ENCODE measurements at places on chromosomes 6 and 20.

GRCh38 chr20:10239954-10240353 is 21.3 kb downstream of the SNAP25 start:
- DNase-seq: no peak

DNA sequence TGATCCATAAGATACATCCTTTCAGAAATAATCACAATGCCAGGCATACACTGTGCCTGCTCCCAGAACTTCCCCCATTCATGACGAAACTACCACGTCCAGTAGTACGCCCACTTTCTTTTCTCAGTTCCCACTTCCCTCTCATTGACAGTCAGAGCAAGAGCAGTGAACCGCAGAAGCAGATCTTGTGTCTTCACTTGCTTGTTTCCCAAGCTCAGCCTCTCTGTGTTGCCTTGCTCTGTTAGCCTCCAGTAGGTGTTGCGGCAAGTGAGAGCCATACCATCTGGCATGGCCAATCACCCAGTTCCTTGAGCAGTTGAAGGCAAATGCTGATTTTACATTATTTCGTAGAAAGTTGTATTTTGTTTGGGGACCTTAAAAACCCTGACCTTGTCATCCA is 11.7 kb downstream of the UST start:
- no peak for DNase-seq

- DNase-seq: no peak
Measured at GRCh38 chr6:166520905-166521834, 65.3 kb downstream of the RAMACL start.

DNA sequence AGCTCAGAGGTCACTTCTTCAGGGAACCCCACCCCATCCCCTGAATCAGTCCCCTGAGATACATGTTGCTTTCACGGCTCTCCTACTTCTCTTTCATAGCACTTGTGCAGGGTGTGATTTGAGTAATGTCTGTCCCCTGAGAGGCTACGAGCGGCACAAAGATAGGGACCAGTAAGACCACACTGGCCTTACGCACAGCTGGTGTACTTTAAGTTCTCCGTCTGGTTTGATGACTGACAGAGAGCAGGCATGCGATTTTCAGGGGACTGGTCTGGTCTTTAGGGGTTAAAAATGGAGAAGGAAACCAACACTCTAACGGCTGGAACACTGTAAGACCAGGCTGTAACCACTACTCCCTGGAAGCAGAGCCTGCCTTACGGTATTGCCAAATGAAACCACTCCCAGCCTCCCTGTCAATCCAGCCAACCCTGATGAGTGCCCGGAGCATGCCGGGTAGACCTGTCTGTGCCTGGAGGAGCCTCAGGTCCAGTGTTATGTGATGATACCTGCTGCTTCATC is 47.1 kb downstream of the ELMO2 start:
- no peak for DNase-seq

DNA sequence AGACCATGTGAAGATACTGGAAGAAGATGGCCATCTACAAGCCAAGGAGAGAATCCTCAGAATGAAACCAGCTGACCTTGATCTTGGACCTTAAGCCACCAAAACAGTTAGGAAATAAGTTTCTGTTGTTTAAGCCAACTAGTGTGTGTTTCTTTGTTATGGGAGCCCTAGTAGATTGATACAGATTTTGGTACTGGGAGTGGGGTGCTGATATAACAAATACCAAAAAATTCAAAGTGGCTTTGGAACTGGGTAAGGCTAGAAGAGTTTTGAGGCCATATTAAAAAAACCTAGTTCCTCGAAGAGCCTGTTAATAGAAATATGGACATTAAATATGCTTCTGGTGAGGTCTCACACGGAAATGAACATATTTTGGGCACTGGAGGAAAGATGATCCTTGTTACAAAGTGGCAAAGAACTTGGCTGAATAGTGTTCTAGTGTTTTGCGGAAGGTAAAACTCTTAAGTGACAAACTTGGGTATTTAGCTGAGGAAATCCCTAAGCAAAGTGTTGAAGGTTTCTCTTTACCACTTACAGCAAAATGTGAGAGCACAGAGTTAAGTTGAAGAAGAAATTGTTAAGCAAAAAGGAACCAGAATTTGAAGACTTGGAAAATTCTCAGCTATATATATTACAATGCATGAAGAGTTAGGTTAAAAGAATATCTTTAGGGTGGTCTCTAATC is 55.1 kb upstream of the CD83 start:
- no peak for DNase-seq

GRCh38 chr6:167571550-167571949 is 246.7 kb downstream of the TTLL2 start:
- no peak for DNase-seq

DNA sequence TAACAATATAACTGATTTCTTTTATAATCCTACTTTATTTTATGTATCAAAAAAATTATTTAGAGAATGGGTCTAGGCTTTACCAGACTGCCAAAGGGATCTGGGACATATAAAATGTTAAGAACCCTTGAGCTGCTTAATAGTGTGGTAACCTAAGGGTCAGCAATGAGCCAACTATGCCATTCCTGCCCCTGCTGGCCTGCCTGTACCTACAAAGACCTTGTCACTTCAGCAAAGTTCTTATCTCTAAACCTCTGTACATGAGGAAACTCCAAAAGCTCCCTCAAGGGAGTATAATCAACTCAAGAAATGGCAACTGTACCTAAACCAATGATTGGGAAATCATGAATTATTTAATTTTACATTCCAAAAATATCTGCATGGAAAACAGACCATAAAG is 266.9 kb downstream of the PKHD1 start:
- DNase-seq: no peak

- no peak for DNase-seq
Measured at GRCh38 chr6:5557506-5557905, 296.2 kb downstream of the FARS2 start.

GRCh38 chr6:168407842-168408241 is 33.1 kb upstream of the SMOC2 start:
- no peak for DNase-seq

GRCh38 chr20:24405810-24406209 is 63.6 kb upstream of the SYNDIG1 start:
- no peak for DNase-seq

- DNase-seq: no peak
Measured at GRCh38 chr6:104003803-104004516, 855.8 kb downstream of the HACE1 start.

GRCh38 chr6:95087394-95088097 is 489.8 kb upstream of the MANEA start:
- peak; percentile 50 for DNase-seq

DNA sequence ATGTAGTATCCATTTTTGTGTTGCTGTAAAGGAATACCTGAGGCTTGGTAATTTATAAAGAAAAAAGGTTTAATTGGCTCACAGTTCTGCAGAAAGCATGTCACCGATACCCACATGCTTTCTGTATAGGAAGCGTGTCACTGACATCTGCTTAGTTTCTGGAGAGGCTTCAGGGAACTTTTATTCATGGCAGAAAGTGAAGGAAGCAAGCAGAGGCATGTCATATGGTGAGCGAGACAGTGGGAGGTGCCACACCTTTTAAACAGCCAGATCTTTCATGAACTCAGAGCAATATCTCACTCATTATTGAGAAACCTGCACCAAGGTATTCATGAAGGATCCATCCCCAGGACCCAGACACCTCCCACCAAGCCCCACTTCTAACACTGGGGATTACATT is 3.5 kb downstream of the SUMO4 start:
- DNase-seq: no peak

DNA sequence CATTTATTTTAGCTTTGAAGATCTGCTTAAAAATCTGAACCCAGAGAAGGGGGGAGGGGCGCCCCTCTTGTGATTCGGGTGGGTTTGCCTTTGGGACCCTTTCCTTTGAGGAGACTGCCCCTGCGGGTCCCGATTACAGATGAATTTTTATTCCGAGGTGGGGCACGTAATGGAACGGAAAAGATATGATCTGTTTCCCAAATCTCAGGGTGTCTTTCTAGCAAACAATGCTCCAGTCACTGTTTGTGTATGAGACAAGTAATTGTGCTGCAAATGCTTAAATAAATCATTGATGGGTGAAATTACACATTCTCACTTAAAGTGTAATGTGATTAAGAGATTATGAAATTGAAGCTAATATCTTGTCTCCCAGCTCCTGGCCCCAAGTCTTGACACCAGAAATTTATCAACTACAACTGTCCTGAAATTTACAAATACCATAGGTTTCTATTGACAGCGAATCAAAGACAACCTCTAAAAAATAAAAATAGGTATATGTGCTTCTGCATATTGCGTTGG is 30.7 kb downstream of the TFAP2A start:
- no peak for DNase-seq

DNA sequence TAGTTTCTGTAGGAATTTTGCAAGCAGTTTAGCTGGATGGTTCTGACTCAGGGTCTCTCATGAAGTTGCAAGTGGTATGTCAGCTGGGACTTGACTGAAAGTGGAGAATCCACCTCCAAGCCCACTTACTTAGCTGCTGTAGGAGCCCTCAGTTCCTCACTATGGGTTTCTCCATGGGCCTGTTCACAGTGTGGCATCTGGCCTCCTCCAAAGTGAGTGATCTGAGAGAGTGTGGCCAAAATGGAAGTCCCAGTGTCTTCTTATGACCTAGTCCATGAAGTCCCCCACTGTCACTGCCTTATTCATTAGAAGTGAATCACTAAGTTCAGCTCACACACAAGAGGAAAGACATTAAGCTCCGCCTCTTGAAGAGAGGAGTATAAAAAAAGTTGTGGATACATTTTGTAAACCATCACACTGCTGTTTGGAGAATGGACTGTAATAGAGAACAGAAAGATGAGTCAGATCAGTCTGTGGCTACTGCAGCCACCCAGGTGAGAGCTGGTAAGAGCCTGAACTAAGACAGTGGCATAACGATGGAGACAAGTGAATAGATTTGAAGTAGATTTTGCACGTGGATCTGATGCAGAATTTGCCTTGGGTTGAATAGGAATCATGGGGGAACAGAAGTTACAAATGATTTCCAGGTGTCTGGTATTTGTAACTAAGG is 4.9 kb upstream of the NELFCD start:
- no peak for DNase-seq

DNA sequence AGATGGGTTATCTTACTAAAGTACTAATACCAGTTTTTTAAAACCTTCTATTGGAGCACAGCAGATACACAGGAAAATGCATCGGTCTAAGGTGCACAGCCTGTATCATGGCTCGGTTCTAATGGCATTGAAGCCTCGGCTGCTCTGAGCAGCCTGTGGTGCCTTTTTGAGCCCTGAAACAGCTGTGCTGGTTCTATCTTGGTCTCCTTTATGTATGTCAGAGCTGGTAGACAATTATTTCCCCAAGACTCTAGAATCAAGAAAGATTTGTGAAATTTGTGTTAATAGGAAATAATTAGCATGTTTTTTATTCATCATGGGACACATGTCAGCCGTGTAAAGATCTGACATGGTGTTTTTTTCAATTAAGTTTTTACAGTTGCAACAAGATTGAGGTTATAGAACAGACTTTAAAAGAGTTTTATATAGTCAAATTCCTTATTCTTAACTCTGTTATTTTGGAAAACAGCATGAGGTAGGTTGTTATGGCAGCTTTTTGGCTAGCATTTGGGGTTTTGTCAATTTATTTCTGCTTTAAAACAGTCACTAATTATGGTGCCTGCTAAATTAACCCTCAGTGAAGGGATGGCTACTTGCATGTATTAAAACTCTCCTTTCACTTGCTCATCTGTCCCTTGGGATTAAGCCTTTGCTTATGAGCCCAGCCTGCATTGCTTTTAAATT is 40.3 kb upstream of the C20orf144 start:
- no peak for DNase-seq

DNA sequence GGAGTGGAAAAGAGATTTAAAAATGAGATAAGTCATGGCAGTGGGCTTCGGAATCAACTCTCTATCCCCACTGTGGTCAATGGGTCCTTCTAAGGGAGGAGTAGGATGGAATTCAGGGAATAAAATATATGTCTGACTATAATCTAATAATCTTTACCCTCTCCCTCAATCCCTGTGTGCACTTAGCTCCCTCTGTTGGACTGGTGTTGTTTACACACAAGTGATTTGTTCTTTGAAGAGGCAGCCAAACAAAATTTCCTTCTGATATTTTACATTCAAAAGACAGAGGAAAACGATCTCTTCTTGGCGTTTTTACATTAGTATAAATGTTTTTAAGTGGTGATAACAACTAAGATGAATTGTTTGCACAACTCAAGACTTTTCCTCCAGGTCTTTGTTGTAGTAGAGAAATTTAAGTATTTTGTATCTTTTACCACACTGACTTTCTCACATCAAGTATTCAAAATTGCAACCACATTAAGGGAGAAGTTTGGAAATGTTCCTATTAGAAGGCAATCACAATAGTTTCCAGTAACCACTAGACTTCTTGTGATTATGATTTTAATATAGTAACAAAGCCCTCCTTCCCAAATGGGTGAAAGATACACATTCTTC is 317.8 kb downstream of the CENPW start:
- DNase-seq: peak; percentile 39

DNA sequence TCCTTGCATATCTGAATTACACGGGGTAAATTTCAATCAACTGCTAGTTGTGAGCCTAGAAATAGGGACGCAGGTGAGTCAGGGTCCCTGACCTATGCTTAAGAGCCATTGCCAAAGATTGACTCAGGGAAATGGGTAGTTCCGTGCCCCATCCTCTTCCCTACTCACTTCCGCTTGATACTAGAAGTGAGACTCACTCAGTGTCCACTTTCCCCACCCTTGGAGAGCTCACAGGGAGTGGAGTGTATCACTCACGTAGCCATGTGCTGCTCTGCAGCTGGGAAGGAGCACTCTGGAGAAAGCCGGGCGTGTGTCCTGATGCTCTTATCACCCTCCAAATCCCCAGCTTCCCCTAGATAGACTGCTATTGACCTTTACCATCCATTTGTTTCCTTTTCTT is 543 bp upstream of the MUC22 start:
- DNase-seq: no peak

GRCh38 chr6:131955876-131956275 is 4.7 kb upstream of the CCN2 start:
- DNase-seq: no peak

DNA sequence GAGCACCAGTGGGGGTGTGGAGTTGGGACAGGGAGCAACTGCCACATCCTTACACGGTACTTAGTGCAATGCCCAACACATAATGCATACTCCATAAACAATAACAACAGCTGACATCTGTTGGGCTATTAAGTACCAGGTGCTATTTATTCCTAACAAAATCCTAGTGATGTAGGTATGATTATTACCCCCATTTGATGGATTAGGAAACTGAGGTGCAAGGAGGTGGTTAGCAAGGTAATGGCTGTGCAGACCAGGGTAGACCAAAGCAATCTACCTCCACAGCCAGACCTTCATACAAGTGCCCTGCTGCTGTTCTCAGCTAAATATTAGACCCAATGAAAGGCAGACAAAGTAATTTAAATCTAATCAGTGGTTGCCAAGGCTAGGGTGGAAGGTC is 36.8 kb downstream of the SLC13A3 start:
- DNase-seq: no peak

DNA sequence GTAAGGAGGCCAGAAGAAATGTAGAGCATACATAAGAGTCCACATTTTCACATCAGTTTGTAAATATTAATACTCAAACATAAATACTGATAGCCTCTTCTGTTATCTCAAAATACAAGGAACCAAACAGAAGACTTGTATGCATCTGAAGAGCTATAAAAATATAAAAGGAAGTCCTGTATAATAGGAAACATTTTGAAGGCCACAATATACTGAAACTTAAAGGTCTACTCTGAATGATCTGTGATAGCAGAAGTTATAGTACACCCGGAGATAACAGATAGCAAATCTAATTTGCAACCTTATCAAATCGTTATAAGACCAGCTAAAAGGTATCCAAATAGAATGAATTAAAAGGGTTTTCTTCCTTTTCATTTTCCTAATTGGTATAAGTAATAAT is 111.2 kb downstream of the HIVEP2 start:
- no peak for DNase-seq
